SW 1271 (cell line): ENCODE measurements at places on chromosomes 6 and 20.

DNA sequence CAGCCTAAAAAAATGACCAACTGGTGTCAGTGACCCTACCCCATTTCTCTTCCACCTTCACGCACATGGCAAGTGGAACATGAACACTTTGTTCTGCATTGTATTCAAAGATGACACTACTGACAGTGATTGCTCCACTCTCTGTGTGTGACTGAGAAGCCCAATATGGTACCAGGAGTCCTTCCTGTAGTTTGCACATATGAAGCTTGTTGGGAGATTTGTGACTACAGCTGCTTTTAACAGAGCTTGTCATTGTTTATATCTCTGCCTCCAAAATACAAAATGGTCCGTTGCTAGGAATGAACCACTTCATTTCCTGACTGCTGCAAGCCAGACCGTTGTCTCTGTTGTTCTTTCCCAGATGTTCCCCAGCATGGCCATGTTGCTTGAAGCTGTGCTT is 140.3 kb upstream of the TCF21 start:
- DNase-seq = no peak

GRCh38 chr6:166364456-166364855 is 18.3 kb downstream of the MPC1 start:
- no peak for DNase-seq

DNA sequence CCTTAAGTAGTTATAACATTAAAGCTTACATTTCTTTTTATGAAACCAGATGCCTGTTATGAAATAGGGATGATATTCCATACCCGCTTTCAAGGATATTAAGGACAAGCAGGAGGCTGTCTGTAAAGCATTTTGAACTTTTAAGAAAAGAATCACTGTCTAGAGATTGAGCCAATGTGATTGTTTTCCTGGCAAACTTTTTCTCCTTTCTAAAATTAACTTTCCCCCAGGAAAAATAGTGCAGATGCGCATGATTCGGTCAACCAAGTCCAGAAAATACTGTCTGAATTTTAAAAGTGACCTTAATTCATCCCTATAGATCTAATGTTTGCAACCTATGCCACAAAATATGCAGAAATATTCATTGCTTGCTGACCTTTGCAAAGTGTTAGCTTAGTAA is 15.1 kb upstream of the DEK start:
- no peak for DNase-seq

GRCh38 chr20:53138454-53139262 is 166.5 kb downstream of the TSHZ2 start:
- no peak for DNase-seq

DNA sequence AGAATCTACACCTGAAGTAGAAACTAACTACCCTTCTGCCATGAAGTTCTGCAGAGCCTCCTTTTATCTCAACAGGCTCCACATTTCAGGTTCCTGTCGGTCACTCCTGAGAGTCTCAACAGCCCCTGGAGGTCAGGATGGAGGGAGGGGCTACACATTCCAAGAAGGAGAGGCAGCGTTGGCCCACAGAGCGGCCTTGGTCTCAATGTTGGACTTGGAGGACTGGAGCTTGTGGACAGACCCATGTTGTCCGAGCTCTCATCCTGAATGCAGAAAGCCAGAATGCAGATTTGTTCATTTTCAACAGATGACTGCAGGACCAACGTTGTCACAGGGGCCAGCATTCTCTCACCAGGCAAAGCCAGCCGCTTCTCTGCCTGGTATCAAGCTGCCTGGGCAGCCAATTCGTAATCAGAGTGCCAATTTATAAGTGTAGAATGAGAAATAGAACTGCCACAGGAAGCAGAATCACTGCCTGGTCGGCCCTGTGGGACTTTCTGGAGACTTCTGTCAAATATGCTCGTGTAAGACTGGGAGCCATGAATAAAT is 212.5 kb upstream of the SNX9 start:
- DNase-seq = no peak
